ENCODE measurements at places on chromosomes 11 and 22.

GRCh38 chr11:36365907-36366306 is 69.8 kb downstream of the PRR5L start:
- no peak for DNase-seq

DNA sequence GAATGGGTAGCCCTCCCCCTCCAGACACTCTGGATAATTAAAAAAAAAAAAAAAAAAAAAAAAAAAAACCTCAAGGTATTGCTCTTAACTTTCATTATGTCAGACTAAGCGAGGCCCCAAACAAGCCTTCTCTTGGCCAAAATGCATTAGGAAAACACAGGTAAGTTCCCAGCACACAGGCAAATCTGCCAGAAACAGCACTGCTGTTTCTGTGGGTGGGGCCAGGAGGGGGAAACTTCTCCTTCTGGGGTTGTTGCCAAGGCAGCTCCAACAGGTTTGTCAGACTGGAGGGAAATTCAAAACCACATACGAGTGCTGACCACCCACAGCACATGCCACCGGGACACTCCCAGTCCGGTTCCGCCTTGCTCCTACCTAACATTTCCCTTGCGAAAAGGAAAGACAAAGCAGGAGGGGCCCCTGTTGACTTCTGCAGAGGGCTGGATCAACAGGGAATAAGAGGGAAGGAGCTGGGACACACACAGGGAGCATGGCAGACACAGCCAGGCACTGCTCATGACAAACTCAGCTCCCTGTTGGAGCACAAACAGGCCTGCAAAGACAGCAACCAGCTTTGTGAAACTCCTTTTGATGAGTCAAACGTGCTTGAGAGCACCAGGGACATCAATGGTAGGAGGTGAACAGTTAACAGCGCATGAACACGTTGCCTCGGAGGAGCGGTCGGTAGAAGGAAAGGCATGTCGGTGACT is 55.0 kb downstream of the MYH9 start:
- peak; percentile 48 for DNase-seq

GRCh38 chr22:24418786-24419474 is 8.5 kb upstream of the ADORA2A start:
- no peak for DNase-seq

- DNase-seq = no peak
These were observed 452.3 kb downstream of the KCNA4 start for GRCh38 chr11:29564486-29564885.

GRCh38 chr22:33913188-33913587 is 7.1 kb downstream of the LARGE1 start:
- no peak for DNase-seq

GRCh38 chr11:64455456-64456261 is 96.7 kb downstream of the RPS6KA4 start:
- no peak for DNase-seq

- DNase-seq = no peak
These were observed 83.1 kb upstream of the ADSL start for GRCh38 chr22:40263191-40263590.

DNA sequence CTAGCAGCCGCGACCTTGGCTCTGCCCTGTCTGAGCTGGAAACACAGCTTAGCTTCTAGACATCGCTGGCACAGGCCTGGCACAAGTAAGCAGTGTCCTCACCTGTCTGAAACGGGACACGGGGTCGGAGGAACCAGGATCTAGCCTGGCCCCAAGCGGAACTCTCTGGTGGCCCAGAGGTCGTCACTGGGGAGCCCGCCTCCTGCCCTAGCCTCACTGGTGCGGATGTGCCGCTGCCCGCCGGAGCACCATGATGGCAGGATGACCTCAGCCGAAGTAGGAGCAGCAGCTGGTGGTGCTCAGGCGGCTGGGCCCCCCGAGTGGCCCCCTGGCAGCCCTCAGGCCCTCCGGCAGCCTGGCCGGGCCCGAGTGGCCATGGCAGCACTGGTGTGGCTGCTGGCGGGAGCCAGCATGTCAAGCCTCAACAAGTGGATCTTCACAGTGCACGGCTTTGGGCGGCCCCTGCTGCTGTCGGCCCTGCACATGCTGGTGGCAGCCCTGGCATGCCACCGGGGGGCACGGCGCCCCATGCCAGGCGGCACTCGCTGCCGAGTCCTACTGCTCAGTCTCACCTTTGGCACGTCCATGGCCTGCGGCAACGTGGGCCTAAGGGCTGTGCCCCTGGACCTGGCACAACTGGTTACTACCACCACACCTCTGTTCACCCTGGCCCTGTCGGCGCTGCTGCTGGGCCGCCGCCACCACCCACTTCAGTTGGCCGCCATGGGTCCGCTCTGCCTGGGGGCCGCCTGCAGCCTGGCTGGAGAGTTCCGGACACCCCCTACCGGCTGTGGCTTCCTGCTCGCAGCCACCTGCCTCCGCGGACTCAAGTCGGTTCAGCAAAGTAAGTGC is 871 bp downstream of the SLC35E4 start:
- DNase-seq = no peak
